GM23248 (cell line): ENCODE measurements at places on chromosomes 3 and 15. TPM values are rescaled to one million over a fixed set of nuclear protein-coding genes. Genes with fewer than 3 reads are reported as not detected.

- no peaks in the 10 kb centered on the region for H3K27me3 ChIP-seq
- no peak for DNase-seq
- no peak overlapping the region for H3K27ac ChIP-seq
- H3K4me3 ChIP-seq: no peak overlapping the region
Measured at GRCh38 chr3:149209431-149209830, 12.2 kb downstream of the CP start.

- H3K27me3 ChIP-seq: peaks cover 31% of the 10 kb centered on the region
- no peak for DNase-seq
- H3K4me3 ChIP-seq: no peak overlapping the region
- no peak overlapping the region for H3K27ac ChIP-seq
- H3K36me3 ChIP-seq: no peaks in the 10 kb centered on the region
Measured at GRCh38 chr3:195757438-195757770, 36.6 kb downstream of the MUC20 start.

- H3K4me1 ChIP-seq: peaks cover 59% of the 10 kb centered on the region
- no peak overlapping the region for H3K4me3 ChIP-seq
- DNase-seq: no peak
- peak overlapping the region; percentile 82 for H3K27ac ChIP-seq
Measured at GRCh38 chr15:48590723-48591122, 54.8 kb downstream of the FBN1 start.

- peak overlapping the region; percentile 32 for H3K27ac ChIP-seq
- peak; percentile 77 for DNase-seq
- H3K36me3 ChIP-seq: no peaks in the 10 kb centered on the region
- H3K4me1 ChIP-seq: peaks cover 39% of the 10 kb centered on the region
Measured at GRCh38 chr3:99965077-99965476, 147.4 kb downstream of the CMSS1 start.

DNA sequence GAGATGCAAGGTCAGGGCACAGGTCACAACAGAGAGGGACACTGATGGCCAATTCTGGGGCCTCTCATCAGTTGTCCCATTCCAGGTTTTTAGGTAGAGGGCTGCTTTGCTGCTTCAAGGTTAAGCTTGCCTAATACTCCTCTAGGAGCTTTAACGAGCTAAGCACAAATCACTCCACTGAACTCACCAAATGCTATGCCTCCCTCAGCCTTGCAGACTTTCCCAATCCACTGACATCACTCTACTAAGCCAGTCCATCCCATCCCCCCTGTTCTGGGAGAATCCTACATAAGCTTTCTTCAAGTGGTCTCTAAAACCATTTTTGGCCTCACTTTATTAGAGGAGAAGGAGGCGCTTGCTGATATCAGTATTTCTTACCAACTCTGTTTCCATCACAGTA is 24.8 kb upstream of the PDCD6IP start:
- H3K4me3 ChIP-seq: no peak overlapping the region
- no peaks in the 10 kb centered on the region; the same call in 1 of the 2 replicates for H3K4me1 ChIP-seq
- H3K36me3 ChIP-seq: no peaks in the 10 kb centered on the region
- H3K27me3 ChIP-seq: no peaks in the 10 kb centered on the region

GRCh38 chr15:56752986-56753385 is 19.7 kb upstream of the ZNF280D start:
- H3K27me3 ChIP-seq: no peaks in the 10 kb centered on the region
- peaks cover 26% of the 10 kb centered on the region for H3K4me1 ChIP-seq
- H3K36me3 ChIP-seq: no peaks in the 10 kb centered on the region

Gene MLH1
- total RNA-seq: 25.8 and 36.3 TPM in 2 replicates

GRCh38 chr15:65818927-65819562 is 27.0 kb upstream of the DENND4A start:
- H3K36me3 ChIP-seq: no peaks in the 10 kb centered on the region
- H3K4me1 ChIP-seq: no peaks in the 10 kb centered on the region
